ENCODE measurements at places on chromosomes 6 and 20. TPM values are rescaled to one million over a fixed set of nuclear protein-coding genes. Genes with fewer than 3 reads are reported as not detected.

ADAM33 gene
- not detected for total RNA-seq

STX11 gene
- not detected for total RNA-seq

PNPLA1 gene
- not detected for total RNA-seq

MOCS1 gene
- total RNA-seq: 1.3 TPM

MAS1 gene
- not detected for total RNA-seq

NFATC2 gene
- 0.12 TPM for total RNA-seq

TMEM74B gene
- not detected for total RNA-seq

ID4 gene
- total RNA-seq: 38.2 TPM

SERAC1 gene
- 10.6 TPM for total RNA-seq

BAG2 gene
- 31.7 TPM for total RNA-seq

MKKS gene
- total RNA-seq: 9.2 TPM

POPDC3 gene
- 36.4 TPM for total RNA-seq

TTLL9 gene
- not detected for total RNA-seq

WFDC10A gene
- not detected for total RNA-seq

GPR63 gene
- total RNA-seq: not detected

RTEL1 gene
- 18.5 TPM for total RNA-seq

RBM38 gene
- 74.9 TPM for total RNA-seq

RNF182 gene
- total RNA-seq: 1.9 TPM

GPX5 gene
- total RNA-seq: not detected

FAM184A gene
- total RNA-seq: 0.07 TPM

FRK gene
- total RNA-seq: 0.14 TPM

ETV7 gene
- total RNA-seq: 1.7 TPM

LHFPL5 gene
- total RNA-seq: not detected

FAM162B gene
- not detected for total RNA-seq

DSP gene
- 161 TPM for total RNA-seq

ISM1 gene
- total RNA-seq: not detected

WFDC2 gene
- total RNA-seq: not detected

TFAP2C gene
- total RNA-seq: 0.27 TPM

SCRT2 gene
- not detected for total RNA-seq

PEX3 gene
- total RNA-seq: 11.0 TPM

ZNF343 gene
- 11.3 TPM for total RNA-seq

VSX1 gene
- total RNA-seq: not detected

LY6G6C gene
- total RNA-seq: not detected

RNF144B gene
- under 0.01 TPM for total RNA-seq

FRS3 gene
- total RNA-seq: 3.3 TPM

CST7 gene
- total RNA-seq: not detected

SOX18 gene
- total RNA-seq: 1.2 TPM

DNAH8 gene
- total RNA-seq: not detected

ZNF318 gene
- 4.8 TPM for total RNA-seq

RFX6 gene
- total RNA-seq: not detected

HRH3 gene
- total RNA-seq: not detected

HLA-DQA2 gene
- not detected for total RNA-seq

RBM24 gene
- total RNA-seq: 1.8 TPM

MEI4 gene
- 0.44 TPM for total RNA-seq
